ENCODE measurements at places on chromosomes 6 and 20. TPM values are rescaled to one million over a fixed set of nuclear protein-coding genes. Genes with fewer than 3 reads are reported as not detected.

Gene TMC2
- not detected for total RNA-seq

Gene C2
- total RNA-seq = 0.59 TPM

Gene CFB
- not detected for total RNA-seq

Gene NT5E
- 12.9 TPM for total RNA-seq

Gene ABHD16B
- total RNA-seq = not detected

Gene C6orf58
- total RNA-seq = not detected

Gene CCN5
- not detected for total RNA-seq

All from activated CD8-positive, alpha-beta memory T cell treated with anti-CD3 and anti-CD28 coated beads for 36 hours (primary cell).